Skin of body (tissue), 3 donors: ENCODE measurements at places on chromosomes 5 and 9. TPM values are rescaled to one million over a fixed set of nuclear protein-coding genes. Genes with fewer than 3 reads are reported as not detected.

ASPN gene
- total RNA-seq = 197 TPM

DBN1 gene
- 41.1 TPM for total RNA-seq

LIFR gene
- total RNA-seq = 70.8 TPM

LPCAT1 gene
- total RNA-seq = 25.1 TPM

OBP2B gene
- 0.30 TPM for total RNA-seq

PCDHB2 gene
- 3.1 TPM for total RNA-seq

DDX46 gene
- total RNA-seq = 40.1 TPM

IFNB1 gene
- not detected for total RNA-seq

PDE8B gene
- 5.3 TPM for total RNA-seq

TNFSF15 gene
- total RNA-seq = 0.59 TPM

PHF2 gene
- 22.4 TPM for total RNA-seq

TTF1 gene
- 8.9 TPM for total RNA-seq

OTULIN gene
- total RNA-seq = 21.4 TPM

CAMK2A gene
- total RNA-seq = 4.0 TPM

IFNA13 gene
- not detected for total RNA-seq

MEIKIN gene
- not detected for total RNA-seq

TAF11L10 gene
- total RNA-seq = not detected

ADAMTS16 gene
- total RNA-seq = 3.1 TPM

CDH9 gene
- not detected for total RNA-seq

SPATA31E1 gene
- not detected for total RNA-seq

PTGES gene
- 9.1 TPM for total RNA-seq

CEL gene
- 0.79 TPM for total RNA-seq

CDHR2 gene
- total RNA-seq = not detected

AGXT2 gene
- not detected for total RNA-seq

FLT4 gene
- 7.5 TPM for total RNA-seq

GHR gene
- 25.4 TPM for total RNA-seq

IL9 gene
- total RNA-seq = not detected

BTNL9 gene
- total RNA-seq = 19.6 TPM

DOCK8 gene
- total RNA-seq = 12.1 TPM

MED10 gene
- 15.2 TPM for total RNA-seq

FNIP1 gene
- total RNA-seq = 53.7 TPM

LARP1 gene
- total RNA-seq = 46.4 TPM

TMEM232 gene
- 3.7 TPM for total RNA-seq

CYLC2 gene
- not detected for total RNA-seq

CAPSL gene
- 0.20 TPM for total RNA-seq

ADAMTS13 gene
- total RNA-seq = 3.2 TPM
